ENCODE measurements at places on chromosomes 2 and 18. TPM values are rescaled to one million over a fixed set of nuclear protein-coding genes. Genes with fewer than 3 reads are reported as not detected.

LRRTM4 gene
- total RNA-seq, result not detected

PTH2R gene
- total RNA-seq, result not detected

PHOSPHO2 gene
- total RNA-seq, result 0.54 TPM

DNA sequence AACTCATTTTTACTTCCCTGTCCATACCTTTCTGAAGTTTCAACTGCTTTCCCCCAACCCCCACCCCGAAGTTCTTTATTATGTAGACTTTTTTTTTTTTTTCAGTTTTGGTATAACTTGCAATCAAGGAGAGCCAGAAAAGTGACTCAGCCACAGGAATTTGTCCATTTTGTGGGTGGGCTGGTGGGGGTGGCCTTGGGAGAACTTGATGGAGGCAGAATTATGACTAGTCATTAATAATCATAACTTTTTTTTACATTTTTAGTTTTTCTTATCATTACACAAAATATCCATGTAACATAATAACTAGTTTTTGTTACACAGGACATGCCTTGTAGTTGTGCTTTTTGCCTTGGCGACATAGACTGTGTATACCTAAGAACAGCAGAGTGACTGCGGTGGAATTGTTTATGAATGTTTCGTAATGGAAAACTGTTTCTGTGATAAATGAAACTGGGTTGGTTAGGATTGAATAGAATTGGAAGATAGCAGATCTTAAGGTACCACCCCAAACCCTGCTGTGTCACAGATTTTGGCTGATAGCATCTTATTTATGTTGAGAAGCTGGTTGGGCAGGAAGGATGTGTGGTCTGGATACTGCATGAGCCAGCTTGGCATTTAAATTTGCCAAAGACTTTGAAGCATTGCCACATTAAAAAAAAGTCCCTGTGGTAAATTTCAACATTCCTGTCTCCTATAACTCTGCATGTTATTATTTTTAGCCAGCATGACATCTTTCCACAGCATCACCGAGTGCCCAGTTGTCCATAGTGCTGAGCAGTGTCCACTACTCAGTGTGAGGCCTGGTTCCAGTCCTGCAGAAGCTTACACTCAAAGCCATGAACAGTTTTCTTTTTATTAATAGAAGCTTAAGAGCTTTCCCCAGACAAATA is 30.7 kb downstream of the LYPD6B start:
- peak; percentile 61 for DNase-seq

- no peak for DNase-seq
Observed at GRCh38 chr2:167851876-167852275, 395.5 kb downstream of the STK39 start.

- no peak for DNase-seq
Observed at GRCh38 chr18:69890558-69890957, 57.1 kb downstream of the CD226 start.

DNA sequence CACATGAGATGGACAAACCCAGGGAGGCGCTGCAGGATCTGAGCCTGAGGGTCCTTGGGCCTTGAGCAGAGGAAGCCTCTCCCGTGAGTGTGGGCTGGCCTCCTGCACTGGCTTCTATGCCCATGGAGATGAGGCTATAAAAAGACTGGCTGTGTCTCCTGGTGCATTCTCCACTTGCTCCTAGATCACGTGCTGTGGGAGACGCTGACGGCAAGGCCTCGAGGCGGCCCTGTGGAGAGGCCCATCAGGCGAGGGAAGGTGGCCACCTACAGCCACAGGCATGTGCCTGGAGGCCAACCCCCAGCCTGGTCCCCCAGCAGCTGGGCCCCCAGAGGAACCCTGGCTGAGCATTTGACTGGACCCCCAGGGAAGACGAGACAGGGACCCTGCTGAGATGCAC is 198.9 kb downstream of the TWIST2 start:
- no peak for DNase-seq

- DNase-seq, result peak; percentile 70
Observed at GRCh38 chr2:42116195-42117181, 52.7 kb upstream of the EML4 start.
